ENCODE measurements at places on chromosomes 11 and 22.

- DNase-seq, result no peak
Measured at GRCh38 chr11:125451400-125452124, 44.5 kb downstream of the FEZ1 start.

GRCh38 chr22:33116841-33117547, 58.8 kb upstream of the SYN3 start:
- DNase-seq, result no peak

DNA sequence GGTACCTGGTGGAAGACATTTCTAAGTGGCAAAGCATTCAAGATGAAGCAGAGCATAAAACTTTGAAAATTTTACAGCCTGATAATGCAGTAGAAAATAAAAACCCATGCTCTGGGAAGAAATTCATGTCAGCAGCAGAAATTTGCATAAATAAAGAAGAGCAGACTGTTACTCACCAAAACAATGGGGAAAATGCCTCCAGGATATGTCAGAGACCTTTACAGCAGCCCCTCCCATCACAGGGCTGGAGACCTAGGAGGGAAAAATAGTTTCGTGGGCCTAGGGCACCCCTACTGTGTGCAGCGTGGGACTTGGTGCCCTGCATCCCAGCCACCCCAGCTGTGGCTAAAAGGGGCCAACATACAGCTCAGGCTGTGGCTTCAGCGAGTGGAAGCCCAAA, 5.4 kb upstream of the DKK3 start:
- DNase-seq, result no peak

GRCh38 chr22:43996170-43996980, 27.7 kb upstream of the PARVB start:
- DNase-seq, result no peak

DNA sequence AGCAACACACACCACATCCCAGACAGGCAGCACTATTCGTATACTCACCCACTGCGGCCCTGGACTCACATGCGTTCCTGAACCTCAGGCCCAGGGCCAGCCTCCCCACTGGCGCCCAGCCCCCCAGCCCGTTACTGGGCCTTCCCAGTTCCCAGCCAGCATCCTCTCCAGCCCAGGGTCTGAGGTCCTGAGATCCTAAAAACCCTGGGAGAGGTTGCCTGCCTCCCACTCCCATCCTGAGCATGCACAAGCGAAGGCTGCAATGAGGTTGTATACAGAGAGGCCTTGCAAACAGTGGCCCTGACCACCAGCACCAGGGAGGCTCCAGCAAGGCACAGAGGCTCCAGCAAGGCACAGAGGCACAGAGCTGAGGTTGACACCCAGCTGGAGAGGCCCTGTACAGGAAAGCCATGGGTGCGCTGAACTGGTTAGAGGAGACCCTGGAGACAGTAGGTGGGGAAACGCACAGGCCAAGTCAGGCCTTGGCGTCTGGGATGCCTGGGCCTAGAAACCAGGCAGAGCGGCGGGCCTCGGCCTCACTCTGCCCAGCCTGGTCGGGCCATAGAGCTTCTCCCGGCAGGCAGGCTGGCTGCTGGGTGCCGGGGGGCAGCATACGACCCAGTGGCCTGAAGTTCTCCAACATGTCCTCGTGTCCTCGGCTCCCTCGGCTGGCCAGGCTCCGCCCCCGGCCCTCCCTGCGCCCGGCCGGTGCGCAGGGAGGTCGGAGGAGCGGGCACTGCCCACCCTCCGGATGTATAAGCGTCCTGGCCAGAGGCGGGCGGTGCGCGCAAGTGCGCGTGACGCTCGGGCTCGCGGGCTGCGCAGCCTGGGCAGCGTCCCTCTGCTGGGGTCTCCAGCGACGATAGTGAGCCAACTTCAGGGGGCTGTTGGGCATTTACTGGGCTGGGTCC, 2.3 kb upstream of the TBX1 start:
- DNase-seq, result no peak

GRCh38 chr11:75450826-75451821, 18.1 kb upstream of the KLHL35 start:
- peak; percentile 8 for DNase-seq

GRCh38 chr11:64794526-64794925, 8.5 kb downstream of the MAP4K2 start:
- no peak for DNase-seq

- DNase-seq, result no peak
Measured at GRCh38 chr11:72760539-72761405, 8.6 kb upstream of the ARAP1 start.

- DNase-seq, result no peak
Measured at GRCh38 chr22:48923165-48923865, 904.4 kb downstream of the BRD1 start.

DNA sequence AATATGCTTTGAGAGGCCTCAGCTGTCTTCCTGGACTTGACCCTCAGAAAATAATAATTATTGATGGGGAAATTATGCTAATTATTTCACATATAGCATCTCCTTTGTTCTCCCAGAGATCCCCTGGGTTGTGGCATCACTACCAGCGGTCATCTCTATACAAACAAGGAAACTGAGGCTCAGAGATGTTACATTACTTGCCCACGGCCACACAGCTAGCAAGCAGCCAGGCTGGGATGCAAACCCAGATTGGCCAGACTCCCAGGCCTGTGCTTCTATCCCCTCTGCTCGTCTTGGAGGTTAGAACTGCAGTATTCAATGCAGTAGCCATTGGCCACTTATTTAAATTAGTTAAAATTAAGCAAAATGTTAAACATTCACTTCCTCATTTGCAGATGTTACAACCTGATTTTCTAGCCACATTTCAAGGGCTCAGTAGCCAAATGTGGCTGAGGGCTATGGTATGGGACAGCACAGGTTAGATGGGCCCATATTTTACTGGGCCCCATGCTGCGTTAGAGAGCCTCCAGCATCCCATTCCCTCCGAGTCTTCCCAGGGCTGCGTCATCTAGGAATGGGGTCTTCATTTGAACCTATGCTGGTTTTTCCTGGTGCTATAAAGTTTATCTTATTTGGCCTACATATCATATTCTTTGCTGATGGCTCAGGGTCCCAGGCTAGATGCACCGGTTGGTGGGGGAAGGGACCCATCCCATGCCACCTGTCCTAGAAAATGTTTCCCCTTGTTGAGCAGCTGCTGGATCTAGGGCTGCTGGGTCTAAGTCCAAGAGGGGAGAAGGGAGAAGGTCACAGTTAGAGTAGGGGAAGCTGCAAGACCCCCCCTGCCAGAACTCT, 2.2 kb downstream of the SLC35C1 start:
- DNase-seq, result no peak

GRCh38 chr11:102288725-102289083, 28.6 kb upstream of the BIRC3 start:
- no peak for DNase-seq

GRCh38 chr11:11416502-11416901, 63.5 kb upstream of the CSNK2A3 start:
- no peak for DNase-seq

- DNase-seq, result no peak
Measured at GRCh38 chr11:18907391-18907790, 31.8 kb downstream of the MRGPRX1 start.

DNA sequence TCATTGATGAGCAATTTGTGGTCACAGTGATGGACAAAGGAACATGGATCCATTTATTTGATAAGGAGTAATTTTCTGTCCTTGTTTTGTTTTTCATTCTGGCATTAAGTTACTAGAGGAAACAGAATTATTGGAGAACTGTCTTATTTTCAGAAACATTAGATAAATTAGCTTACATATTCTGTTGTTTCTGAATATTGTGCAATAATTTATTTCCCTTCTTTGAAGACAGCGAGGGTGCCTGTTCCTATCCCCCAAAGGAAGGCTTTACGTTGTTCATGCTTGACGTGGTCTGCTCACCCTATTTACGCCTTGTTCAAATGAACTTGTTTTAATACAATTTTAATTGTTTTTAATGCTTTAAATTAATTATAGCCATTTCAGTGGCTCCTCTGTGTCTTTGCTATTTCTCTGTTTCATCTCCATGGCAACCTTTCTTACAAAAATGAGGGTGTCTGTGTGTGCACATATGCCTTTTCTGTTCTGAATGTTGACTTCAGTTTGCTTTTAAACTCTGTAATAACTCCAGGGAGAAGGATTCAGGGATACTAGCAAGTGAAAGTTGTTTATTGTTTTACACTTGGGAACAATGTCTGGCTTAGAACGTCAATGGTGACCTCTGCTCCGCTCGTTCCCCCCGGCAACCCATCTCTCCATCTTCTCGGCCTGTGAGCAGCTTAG, 138.3 kb upstream of the PLET1 start:
- DNase-seq, result no peak

DNA sequence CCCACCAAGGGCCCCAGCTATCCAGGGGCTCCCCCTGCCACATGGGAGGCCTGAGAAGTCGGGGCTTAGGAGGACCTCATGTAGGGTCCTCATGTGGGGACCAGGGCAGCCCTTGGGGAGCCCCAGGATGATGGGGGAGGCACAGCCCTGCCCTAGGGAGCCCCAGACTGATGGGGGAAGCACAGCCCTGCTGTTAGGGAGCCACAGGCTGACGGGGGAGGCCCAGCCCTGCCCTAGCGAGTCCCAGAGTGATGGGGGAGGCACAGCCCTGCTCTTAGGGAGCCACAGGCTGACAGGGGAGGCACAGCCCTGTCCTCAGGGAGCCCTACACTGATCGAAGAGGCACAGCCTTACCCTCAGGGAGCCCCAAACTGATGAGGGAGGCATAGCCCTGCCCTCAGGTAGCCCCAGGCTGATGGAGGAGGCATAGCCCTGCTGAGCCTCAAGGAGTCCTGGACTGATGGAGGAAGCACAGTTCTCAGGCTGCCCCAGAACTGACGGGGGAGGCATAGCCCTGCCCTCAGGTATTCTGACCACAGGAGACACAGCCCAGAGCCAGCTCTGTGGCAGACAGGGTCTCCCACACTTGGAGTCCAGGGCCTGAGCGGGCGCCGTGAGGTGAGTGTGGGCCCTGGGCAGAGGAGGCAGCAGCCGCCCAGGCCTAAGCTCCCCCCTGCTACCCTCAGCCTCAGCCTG, 10.8 kb downstream of the PRR33 start:
- no peak for DNase-seq

- no peak for DNase-seq
Measured at GRCh38 chr22:21797444-21798221, 62.0 kb upstream of the YPEL1 start.

DNA sequence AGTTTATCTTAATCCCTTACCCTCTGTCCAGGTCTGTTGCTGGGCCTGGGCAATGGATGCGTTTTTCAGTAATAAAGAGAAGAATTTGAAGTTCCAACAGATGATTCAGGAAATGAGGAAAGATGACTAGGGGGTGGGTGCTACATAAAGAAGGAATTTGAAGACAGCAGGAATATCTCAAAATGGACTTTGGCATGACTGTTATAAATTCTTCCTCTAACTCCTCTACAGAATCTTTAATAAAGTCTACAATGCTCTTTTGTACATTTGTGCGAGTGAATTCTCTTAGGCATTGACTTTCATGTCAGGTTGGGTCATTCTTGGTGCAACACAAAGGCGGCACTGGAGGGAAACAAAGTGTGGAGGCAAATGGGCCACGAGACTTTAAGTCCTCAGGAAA, 35.1 kb upstream of the PRSS23 start:
- no peak for DNase-seq

GRCh38 chr11:115050756-115051155, 372.4 kb downstream of the NXPE2 start:
- no peak for DNase-seq

GRCh38 chr22:42280836-42281235, 10.4 kb upstream of the TCF20 start:
- no peak for DNase-seq

GRCh38 chr11:99554232-99554903, 533.6 kb downstream of the CNTN5 start:
- DNase-seq, result no peak

- DNase-seq, result no peak
Measured at GRCh38 chr11:13368041-13368446, 90.5 kb downstream of the BMAL1 start.

DNA sequence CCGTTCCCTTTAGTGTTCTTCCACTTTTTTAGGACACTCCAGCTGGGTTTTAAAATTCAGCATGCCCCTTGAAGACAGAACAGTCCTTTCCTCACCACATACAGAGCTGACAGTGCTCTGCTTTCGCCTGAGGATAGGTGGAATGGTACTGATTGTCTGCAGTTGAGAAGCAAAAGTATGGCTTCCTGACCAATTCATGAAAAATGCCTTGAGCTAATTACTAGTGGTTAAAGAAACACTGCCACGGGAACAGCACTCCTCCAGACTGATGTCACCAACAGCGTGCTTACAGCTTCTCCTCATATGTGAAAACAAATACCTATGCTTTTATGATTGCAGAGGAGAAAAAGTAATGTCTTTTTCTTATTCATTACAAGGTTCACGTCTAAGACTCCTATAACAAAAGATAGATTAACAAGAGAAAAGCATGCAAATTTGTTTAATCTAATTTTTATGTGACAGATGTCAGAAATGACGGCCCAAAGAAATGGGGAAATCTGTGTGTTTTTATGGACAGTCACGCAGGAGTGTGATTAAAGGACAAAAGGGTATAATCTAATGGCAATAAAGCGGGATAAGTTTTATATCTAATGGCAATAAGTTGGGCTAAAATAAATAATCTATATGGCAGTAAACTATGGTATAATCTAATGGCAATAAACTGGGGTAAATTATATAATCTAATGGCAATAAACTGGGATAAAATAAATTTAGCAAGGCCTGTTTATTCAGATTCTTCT, 123.4 kb upstream of the ARHGAP42 start:
- no peak for DNase-seq
